ENCODE measurements at places on chromosomes 5 and 9.

- DNase-seq: no peak
Observed at GRCh38 chr9:93599571-93600403, 23.4 kb downstream of the PHF2 start.

- DNase-seq: no peak
Observed at GRCh38 chr5:160461378-160461777, 39.7 kb downstream of the PTTG1 start.

DNA sequence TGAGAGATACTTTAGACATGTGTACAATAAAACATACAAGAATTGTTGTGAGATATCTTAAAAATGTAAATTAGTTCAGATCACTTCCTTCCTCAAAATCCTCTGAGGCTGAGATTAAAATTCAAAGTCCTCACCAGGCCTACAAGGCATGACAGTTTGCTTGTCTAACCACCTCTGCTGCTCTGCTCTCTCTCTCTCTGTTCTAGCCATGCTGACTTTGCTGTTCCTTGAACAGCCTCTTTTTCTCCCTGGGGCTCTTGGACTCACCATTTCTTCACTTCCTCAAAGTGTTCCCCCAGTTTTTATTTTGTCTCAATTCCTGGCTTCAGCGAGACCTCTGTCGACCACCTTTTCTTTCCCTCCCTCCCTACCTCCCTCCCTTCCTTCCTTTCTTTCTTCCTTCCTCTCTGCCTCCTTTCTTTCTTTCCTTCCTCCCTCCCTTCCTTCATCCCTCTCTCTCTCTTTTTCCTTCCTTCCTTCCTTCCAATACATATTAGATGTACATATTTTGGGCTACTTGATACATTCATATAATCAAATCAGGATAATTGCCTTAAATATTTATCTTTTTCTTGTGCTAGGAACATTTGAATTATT, 27.0 kb downstream of the CATSPER3 start:
- DNase-seq: no peak

DNA sequence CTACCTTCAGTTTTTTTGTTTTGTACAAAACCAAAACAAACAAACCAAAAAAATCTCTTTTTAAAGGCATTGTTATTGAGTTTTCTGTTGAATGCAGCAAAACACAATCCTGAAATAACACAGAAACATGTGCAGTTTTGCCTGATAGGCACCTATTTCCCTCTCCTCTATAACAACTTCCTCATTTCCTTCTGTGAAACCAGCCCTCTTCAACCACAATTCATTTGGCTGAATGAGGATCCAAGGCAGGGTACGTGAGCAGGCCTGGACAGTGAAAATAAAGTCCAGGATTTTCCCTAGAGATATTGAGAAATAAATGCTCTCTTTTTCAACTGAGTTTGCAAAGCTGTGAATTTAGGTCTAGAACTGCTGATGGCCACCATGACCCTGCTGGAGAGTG, 134.8 kb upstream of the LARP1 start:
- no peak for DNase-seq

DNA sequence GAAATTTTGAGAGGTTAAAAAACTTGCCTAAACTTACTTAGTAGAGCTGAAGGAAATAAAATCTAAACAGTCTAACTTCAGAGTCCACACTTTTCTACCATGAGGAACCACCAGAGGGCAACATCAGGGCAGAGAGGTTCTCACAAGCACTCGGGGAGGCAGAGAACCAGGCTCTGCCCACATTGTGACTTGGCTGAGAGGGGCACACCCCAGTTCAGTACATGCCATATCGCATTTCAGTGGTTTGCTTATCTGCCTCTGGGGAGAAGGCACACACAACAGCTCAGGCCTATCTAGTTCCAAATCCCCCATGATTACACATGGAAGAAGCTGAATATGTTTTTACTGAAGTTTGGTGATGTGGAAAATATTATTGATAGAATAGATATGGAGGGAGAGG, 49.2 kb downstream of the EQTN start:
- no peak for DNase-seq

All from activated effector memory CD4-positive, alpha-beta T cell treated with Interleukin-2 at 50 U/mL for 16 hours (primary cell).